Stimulated activated CD4-positive, alpha-beta T cell treated with anti-CD3 and anti-CD28 coated beads, TNF-alpha, amount 100 ng/mL, for 4 hours (primary cell): ENCODE measurements at places on chromosomes 4 and X.

GRCh38 chrX:95539041-95539440, 1145.6 kb upstream of the DIAPH2 start:
- DNase-seq = no peak

GRCh38 chr4:24703298-24703697, 92.1 kb upstream of the SOD3 start:
- DNase-seq = no peak

- DNase-seq = no peak
Measured at GRCh38 chr4:78220283-78220682, 163.2 kb downstream of the FRAS1 start.

GRCh38 chrX:17072301-17072700, 125.8 kb downstream of the REPS2 start:
- no peak for DNase-seq

GRCh38 chr4:52850406-52851124, 11.6 kb upstream of the RASL11B start:
- DNase-seq = no peak

- no peak for DNase-seq
Measured at GRCh38 chr4:184163813-184164212, 53.9 kb downstream of the ENPP6 start.

DNA sequence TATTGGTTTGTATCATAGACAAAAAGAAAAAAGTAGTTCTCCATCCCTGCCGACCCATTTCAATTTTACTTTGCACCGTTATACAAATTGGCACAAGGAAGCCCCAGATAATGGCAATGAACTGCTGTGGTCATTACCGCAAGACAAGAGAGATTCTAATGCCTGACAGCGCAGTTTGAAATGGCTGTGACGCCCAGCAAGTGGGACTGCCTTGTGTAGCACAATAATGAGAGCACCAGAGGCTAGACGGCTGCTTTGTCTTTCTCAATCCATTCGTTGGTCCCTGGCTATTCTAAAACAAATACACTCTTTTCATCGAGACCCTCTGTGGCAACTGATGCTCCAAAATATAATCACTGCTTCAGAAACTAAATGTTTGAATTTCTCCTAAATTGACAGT, 192.4 kb upstream of the NEIL3 start:
- no peak for DNase-seq

- DNase-seq = no peak
Measured at GRCh38 chrX:39322496-39322895, 521.2 kb downstream of the MID1IP1 start.

GRCh38 chr4:176300036-176300435, 19.7 kb upstream of the SPCS3 start:
- no peak for DNase-seq

DNA sequence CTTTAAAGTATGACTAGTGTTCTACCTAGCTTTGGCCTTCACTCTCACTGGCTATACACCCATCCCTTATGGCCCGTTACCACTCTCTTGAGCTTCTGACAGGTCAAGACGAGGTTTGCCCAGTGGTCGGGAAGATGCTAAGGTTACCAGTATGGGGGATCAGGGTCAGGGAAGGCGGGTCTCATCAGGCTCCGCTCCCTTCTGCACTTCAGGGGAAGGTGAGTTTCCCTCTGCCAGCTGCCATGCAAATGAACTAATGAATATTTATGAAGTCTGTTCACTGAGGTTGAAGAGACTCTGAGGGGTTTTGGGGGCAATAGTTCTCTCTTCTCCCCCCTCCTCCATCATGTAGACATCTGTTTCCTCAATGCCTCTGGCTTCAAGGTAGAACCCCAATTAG, 6.6 kb downstream of the EFNB1 start:
- no peak for DNase-seq

DNA sequence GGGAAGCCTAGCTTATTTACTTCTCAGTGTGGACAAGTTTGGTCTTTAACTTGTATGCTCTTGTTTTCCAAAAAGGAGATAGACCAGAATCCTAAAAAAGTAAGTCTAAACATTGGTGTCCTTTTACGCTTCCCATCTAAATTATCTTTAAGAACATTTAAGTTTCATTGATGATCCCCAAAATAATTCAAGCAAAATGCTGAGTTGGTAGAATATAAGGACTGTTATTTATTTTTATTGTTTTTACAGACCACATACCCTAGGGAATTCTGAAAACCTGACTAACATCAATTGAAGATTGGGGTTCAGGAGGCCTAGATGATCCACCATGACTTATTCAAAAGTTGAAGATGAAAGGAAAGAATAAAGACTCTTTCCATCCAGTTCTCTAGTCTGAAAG, 653.0 kb downstream of the CCSER1 start:
- no peak for DNase-seq

DNA sequence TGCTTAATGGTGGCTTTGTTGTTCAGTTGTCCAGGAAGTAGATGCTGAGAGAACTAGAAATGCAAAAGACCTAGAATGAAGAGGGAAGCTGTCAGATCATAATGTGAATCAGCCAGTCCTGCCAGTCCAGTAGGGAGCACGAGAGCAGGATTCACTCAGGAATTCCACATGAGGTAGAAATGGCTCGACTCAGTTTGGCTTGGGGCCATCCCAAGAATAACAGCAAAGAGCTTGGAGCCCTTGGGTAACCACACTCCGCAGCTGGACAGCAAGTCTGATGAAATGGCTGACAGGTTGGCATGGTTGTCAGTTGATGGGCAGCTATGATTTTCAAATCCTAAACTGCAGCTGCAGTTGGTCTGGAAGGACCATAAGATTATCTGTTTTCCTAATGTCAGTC, 44.5 kb upstream of the WDR1 start:
- no peak for DNase-seq

DNA sequence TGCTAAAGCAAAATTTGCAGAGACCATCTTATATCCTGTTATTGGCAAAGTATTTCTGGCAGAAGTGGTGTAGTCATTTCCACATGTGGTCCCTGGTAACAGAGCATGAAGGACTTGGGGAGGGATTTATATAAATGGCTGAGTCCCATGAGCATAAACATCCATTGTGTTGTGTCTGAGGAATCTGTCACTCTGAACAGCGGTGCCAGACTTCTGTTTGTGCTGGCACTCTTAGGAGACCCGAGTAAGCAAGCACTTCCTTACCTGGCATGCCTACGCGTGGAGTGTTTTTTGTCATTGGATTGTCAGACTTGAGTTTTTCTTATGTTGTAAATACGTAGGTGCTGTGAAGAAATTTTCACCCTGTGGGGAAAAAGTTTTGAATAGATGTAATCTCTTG, 285.9 kb downstream of the ARHGAP10 start:
- no peak for DNase-seq

- no peak for DNase-seq
Measured at GRCh38 chrX:24982306-24982965, 33.3 kb downstream of the ARX start.

GRCh38 chrX:56788229-56788628, 59.2 kb downstream of the NBDY start:
- no peak for DNase-seq

DNA sequence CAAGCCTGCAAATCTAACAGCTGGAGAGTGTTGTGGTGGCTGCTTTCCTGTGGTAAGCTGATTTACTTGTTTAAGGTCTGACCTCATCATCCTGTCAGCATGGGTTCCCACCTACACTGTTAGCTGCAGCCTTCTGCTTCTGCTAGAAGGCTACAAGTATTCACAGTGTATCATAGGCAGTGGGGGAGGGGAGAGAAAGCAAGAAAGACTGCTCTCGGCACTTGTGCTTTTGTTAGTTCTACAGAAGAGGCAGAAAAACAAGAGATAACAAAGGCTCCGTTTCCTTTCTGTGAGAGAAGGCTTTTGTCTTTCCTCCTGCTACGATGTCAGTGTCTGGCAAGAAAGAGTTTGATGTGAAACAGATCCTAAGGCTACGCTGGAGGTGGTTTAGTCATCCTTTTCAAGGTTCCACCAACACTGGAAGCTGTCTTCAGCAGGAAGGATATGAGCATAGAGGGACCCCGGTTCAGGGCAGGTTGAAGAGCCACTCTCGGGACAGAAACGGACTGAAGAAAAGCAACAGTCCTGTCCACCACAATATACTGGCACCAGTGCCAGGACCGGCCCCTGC, at the start of gene KLHL4:
TSS of gene KLHL4 (plus strand) at position 232 of the 571 bp plus-strand sequence. CDS start at position 324, 92 bp downstream.
- no peak for DNase-seq

- no peak for DNase-seq
Measured at GRCh38 chrX:38880296-38880854, 79.1 kb downstream of the MID1IP1 start.

DNA sequence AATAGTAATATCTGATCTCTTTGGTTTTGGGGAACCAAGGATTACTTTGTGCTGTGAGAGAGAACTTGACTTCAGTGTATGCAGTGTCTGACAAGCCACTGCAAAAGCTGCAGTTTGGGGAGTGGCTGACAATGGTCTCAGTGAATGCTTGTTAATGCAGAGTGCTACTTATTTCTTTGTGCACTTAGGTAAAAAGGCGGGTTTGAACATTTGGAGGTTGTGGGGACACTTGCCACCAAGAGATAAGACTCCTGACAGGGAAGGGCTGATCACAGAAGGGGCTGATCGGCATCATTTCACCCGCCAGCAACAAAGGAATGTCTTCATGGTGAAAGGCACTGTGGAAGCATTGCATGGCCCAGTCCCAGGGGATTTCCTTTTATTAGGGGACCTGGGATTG, 28.6 kb upstream of the USP46 start:
- no peak for DNase-seq

DNA sequence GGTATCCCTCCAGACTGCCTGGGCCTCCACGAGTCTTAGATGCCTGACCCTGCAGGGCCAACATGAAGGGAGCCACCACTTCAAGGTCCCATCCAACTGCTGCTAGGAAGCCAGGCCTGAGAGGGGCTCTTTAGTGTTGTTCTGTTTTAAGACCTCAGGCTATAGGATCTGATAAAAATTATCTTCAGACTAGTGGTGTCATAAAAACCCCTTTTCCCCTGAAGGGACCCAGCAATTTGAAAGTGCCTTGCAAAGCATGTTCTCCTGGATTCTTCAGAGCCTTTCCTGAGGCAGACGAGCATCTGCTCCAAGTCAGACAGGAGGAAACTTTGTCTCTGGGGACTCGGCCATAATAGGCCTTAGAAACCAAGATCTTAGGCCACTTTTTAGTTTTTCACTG, 26.9 kb downstream of the TSPAN5 start:
- no peak for DNase-seq

- no peak for DNase-seq
Measured at GRCh38 chrX:48913605-48914366, 2.3 kb upstream of the SLC35A2 start.

DNA sequence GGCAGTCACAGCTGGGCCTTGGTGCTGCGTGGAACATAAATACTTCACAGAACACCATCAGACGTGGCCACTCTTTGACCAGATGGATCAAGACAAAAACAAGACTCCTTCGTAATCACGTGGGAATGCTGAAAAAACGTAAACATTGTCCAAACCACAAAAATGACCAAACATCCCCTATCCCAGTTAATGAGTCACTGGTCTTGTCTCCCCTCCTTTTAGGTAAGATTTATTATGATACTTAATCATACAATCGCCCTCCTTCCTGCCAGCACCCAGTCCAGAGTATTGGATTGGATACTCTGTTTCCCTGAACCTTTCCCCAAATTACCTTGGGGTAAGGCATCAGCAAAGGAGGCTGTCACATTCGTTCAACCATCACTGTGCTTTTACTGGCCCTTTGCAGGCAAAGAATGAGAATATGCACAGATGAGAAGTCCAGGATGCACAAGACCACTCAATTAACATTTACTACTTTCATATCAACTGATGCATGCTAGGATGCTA, 601 bp upstream of the TCEANC start:
- no peak for DNase-seq

- no peak for DNase-seq
Measured at GRCh38 chr4:17033025-17033767, 134.8 kb upstream of the LDB2 start.

DNA sequence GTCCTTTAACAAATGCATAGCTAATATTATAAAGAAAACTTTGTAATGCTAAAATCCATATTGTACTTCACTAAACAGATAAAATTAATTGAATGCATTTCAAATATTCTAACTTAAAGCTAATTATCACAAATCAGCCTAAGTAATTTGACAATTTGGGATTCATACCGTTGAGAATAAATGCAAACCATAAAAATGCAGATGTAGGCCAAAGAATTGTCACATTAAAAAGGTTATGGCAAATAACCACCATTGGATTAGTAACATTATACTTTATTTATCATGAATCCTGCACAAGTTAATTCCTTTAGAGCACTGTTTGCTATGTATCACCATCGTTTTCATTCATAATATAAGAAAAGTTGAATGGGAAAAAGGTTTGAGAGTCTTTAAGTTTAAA, 301.0 kb downstream of the LDB2 start:
- DNase-seq = no peak

DNA sequence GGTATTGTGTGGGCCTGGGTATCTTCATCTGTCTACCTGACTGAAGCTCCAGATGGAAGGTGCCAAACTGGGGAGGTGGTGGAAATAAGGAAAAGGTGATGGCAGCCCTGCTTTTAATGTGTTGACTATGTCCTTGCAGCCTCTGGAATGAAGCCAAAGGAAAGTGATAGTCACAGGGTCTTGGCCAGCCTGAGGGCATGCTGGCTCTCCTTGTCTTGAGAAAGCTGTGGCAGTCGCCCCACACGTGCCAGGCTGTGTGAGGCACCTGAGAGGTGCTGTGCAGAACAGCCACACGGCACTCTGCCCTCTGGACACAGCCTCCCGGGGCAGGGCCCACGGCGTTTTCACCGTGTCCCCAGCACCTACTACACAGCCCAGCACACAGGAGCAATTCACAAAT, 77.6 kb downstream of the NAT8L start:
- DNase-seq = no peak

GRCh38 chr4:7855731-7856130, 83.9 kb downstream of the AFAP1 start:
- DNase-seq = no peak

DNA sequence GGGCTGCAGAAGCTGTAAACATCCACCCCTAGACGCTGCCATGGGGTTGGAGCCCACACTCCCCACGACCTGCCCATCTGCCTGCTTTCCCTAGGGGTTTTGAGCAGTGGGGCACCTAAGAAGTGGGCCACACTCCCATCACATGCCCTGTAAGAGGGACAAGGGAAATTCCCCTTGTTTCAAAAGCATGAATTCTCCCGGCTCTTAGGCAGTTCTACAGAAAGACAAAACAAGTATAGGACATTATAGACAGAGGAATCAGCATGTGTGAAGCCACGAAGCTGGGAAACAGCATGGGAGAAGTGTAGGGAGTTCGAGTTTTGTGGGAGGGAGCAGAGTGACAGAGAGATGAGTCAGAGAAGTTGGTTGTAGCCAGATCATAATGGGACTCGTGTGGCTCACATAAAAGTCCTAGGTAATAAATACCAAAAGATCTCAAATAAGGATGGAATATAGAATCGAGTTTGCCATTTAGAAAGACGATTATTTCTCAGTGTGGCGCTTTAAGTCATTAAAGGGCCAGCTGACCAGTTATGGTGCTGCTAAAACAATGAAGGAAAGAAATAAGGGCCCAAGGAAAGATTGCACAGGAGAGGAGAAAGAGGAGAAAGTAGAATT, 23.9 kb downstream of the APOO start:
- no peak for DNase-seq

- DNase-seq = no peak
Measured at GRCh38 chr4:184030764-184031163, 125.7 kb downstream of the STOX2 start.
